ENCODE measurements at places on chromosomes 2 and 18. TPM values are rescaled to one million over a fixed set of nuclear protein-coding genes. Genes with fewer than 3 reads are reported as not detected.

SERPINB4 gene
- not detected for total RNA-seq

DNA sequence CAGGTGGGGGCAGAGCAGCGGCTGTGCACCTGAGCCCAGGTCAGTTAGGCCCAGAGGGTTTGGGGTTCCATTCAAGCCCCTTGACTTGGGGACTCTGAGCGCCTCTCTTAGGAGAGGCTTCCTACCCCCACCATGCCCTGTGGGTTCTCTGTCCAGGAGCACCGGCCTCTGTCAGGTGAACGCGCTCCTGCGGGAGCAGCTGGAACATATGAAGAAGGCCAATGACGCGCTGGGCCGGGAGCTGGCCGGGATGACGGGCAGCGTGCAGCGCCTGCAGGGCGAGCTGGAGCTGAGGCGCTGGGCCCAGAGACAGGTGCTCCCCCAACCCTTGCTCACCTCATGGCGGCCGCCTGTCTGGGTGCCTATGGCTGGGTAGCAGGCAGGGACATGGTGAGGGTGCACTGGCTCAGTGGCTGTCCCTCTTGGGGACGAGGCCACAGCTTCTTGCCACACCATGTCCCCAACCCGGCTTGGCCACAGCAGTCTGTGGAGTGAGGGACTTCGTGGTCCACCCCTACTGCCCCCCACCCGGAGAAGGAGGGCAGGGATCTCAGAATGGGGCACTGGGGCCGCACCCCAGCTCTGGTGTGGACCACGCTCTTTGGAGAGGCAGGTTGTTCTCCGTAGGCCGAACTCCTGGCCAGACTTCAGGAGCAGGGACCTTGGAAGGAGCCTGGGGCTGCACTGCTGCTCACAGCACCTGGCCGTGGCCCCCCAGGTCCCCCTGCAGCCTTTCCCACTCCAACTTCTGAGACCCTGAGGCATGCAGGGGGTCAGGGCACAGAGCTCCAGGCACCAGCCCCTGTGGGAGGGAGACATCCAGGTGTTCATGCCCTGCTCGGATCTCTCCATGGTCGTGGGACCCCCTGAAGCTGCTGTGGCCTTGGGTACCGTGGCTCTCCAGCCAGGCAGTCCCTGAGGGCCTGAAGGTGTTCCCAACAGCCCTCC lies 19.7 kb downstream of the CROCC2 start:
- DNase-seq, result no peak

DNA sequence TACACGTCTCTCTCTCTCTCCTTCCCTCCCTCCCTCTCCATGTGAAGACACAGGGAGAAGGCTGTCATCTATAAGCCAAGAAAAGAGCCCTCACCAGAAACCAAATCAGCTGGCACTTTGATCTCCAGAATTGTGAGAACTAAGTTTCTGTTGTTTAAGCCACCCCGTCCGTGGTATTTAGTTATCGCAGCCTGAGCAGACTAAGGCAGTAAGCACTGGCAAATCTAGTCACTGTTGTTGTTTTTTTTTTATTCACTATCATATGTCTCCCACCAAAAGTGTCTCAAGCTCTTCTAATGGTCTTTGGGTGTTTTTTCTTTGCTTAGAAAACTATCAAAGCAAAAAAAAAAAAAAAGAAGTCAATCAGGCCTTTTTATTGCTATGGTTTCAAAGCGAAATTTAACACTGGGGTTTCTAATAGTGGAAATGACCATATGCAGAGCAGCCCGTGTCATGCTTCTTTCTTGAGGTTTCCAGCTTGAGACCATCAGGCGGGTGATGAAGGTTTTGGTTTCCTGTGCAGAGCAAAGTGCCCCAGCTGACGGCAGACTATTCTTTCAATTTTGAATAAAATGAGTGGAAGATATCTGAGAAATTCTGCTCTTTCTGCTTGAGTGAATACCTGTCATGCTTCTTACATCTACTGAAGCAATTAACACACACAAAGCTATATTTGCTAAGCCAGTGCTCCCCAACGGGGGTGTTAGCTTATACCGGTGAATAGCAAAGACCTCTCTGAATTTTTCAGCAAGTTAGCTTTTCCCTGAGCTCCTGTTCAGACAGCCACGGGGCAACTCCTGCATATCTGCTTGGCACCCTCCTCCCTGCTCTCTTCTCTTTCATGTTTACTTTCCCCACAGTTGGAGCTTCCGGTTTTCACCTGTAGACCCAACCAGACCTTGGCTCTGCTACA lies 394.1 kb upstream of the ATP5MC3 start:
- no peak for DNase-seq

DNA sequence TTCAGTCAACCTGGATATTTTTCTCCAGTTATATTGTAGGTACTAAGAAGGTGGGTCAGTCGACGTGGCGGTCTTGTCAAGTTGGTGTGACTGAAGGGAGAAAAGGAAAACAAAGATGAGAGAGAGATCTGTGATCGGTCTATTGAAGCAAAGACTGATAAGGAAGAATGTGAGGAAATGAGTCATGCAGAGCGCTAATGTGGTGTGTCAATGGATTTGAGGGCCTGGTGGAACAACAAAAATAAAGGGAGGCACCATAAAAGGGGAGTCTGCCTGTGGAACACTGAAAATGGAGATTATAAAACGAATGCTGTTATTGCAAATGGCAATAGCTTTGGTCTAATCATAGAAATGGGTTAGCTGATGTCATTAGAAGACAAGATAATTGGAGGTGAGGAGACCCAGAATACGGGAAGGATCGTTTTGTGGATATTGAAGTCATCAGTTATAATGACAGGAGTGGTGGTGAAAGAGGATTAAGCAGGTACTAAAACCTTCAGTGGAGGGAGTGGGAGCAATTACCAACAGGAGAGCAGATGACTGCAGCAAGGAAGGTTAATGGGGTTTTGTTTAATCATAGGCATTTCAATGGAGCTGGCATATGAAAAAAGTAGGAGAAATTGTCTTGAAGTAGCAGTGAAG lies 599.1 kb upstream of the FSHR start:
- no peak for DNase-seq

AUP1 gene
- 82.5 TPM for total RNA-seq

DNA sequence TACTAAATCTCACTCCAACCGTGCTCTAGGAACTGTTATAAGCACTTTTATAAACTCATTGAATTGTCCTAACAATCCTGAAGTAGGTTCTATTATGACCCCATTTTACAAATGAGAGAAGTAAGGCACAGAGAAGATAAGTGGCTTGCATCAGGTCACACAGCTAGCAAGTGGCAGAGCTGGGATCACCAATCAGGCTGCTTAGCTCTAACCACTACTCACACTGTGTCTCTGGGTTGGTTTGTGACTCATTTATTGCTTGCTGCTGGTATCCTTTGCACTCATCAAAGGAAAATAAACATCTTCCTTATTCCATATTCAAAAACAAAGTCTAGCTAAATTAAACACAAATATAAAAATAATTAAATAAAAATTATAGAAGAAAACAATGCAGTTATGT lies 42.5 kb upstream of the IL1R2 start:
- DNase-seq, result no peak

DNA sequence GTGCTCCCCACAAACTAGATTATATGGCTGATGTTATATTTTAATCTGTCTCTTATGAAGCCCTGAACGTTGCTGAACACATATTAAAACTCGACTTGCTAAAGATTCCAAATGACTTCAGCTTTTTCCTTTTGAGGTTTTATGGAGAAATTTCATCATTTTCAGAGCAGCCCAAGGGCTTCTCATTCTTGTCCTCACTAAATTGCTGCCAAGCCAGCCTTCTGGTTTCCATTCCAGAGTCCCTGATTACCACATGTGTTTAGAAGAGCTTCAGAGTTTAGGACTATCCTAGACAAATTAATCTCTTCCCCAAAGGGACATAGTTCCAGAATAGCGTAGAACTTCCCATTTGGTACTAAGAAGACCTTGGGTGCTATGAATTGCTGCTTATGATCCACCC lies 77.8 kb upstream of the CCDC195 start:
- DNase-seq, result no peak

GRCh38 chr2:130920415-130921163 lies 83.9 kb downstream of the ARHGEF4 start:
- DNase-seq, result peak; percentile 34

GRCh38 chr2:236261452-236261851 lies 2.8 kb downstream of the ASB18 start:
- peak; percentile 20 for DNase-seq

SLC9A4 gene
- total RNA-seq, result 0.07 TPM

KLHL29 gene
- 4.8 TPM for total RNA-seq

IL1RN gene
- total RNA-seq, result not detected

GRCh38 chr2:28869494-28870145 lies 489 bp downstream of the TRMT61B start:
- no peak for DNase-seq

DNA sequence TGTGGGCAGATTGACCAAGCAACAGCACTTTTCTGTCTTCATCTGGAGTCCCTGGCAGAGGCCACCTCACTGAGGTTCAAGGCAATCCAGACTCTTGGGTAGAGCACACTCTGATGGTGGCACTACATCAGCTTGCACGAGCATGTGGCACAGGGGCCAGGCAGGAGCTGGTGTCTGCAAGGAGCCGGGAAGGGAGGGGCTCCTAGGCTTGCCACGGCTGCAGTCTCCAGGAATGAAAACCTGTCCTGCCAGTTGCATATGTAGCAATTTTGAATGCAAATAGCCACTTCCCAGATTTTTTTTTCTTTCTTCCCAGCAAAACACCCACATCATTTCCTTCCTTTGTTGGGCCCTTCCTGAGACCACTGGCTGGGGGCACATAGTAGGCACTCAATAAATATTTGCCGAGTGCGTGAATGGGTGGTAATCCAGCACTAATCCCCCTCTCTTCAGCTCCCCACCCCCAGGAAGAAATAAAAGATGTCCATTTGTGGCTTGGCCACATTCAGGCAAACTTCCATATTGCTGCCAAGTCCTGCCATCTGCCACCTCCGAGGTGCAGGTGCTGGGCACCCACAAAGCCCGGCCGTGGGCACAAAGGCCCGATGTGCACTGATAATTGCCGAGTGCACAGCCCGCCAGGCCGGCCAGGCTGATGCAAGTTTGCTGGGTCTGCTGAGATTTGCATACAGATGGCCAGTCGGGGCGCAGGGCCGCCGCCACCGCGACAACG lies 72.4 kb downstream of the MYCN start:
- DNase-seq, result no peak

PGAP1 gene
- 22.8 TPM for total RNA-seq
